ENCODE measurements at places on chromosomes 3 and 15.

DNA sequence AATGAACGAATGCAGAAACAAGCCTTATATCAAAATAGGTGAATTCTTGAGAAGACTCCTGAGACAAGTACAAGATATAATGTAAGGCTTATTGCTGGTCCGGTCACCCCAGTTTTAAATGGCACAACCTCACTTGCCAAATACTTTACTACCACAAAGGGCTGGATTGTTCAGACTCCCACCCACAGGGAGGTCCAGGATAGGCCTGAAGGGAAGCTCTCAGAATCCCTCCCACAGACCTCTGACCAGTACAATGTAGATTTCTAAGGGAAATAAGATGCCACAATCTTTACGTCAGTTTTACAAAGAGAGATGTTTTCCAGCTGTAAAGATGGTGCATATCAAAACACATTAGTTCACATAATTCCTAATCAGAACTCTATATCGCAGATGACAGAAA is 577.7 kb upstream of the ADAMTS9 start:
- peaks cover 16% of the 10 kb centered on the region for H3K4me1 ChIP-seq
- H3K27ac ChIP-seq: no peak overlapping the region
- no peaks in the 10 kb centered on the region for H3K36me3 ChIP-seq
- DNase-seq: no peak

DNA sequence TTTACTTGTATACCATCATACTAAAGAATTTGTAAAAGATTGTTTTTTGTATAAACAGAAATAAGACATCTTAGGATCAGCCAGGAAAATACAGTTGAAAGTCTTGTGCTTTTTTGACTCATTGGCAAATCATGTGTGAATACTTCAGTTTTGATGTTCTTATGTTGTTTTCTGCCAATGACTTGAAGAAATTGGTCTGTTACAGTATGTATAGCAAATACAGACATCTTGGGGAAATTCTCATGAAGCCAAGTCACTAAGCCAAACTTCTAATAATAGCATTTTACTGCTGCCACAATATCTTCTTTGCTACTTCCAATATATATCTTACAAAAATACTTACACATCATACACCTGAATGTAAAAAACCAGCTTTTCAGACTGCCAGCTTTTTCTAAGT is 83.2 kb downstream of the DZIP3 start:
- H3K27me3 ChIP-seq: no peaks in the 10 kb centered on the region
- no peak overlapping the region for H3K4me3 ChIP-seq
- H3K4me1 ChIP-seq: no peaks in the 10 kb centered on the region
- H3K36me3 ChIP-seq: peaks cover 1% of the 10 kb centered on the region
- no peak for DNase-seq
- H3K27ac ChIP-seq: no peak overlapping the region

GRCh38 chr15:41675337-41675736 is 15.1 kb downstream of the MGA start:
- no peaks in the 10 kb centered on the region for H3K36me3 ChIP-seq
- H3K4me1 ChIP-seq: no peaks in the 10 kb centered on the region
- no peak overlapping the region for H3K27ac ChIP-seq
- DNase-seq: no peak

- H3K27me3 ChIP-seq: no peaks in the 10 kb centered on the region
- H3K36me3 ChIP-seq: no peaks in the 10 kb centered on the region
- DNase-seq: no peak
- no peak overlapping the region for H3K4me3 ChIP-seq
Measured at GRCh38 chr3:186342197-186342596, 19.8 kb downstream of the DGKG start.

DNA sequence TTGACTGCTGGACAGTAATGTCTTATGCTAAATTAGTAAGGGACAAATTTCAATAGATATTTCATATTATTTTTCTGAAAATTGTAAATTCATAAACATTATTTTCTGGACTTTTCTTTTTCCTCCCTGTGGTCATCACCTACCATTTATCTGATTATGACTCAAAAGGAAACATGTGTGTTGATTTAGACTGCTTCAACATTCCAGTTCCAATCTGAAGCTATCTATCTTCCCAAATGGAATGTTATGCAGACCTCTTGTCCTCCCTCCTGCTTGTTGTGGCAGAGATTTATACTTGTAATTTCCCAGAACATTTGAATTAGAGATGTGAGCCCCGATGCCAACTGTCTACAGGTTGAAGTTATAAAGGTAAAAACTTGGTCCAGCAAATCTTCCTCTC is 803.4 kb downstream of the TUSC7 start:
- no peak overlapping the region for H3K4me3 ChIP-seq
- no peaks in the 10 kb centered on the region for H3K36me3 ChIP-seq

- H3K27ac ChIP-seq: no peak overlapping the region
- H3K27me3 ChIP-seq: no peaks in the 10 kb centered on the region
- no peak for DNase-seq
Measured at GRCh38 chr3:171199473-171199829, 172.9 kb upstream of the SLC2A2 start.

DNA sequence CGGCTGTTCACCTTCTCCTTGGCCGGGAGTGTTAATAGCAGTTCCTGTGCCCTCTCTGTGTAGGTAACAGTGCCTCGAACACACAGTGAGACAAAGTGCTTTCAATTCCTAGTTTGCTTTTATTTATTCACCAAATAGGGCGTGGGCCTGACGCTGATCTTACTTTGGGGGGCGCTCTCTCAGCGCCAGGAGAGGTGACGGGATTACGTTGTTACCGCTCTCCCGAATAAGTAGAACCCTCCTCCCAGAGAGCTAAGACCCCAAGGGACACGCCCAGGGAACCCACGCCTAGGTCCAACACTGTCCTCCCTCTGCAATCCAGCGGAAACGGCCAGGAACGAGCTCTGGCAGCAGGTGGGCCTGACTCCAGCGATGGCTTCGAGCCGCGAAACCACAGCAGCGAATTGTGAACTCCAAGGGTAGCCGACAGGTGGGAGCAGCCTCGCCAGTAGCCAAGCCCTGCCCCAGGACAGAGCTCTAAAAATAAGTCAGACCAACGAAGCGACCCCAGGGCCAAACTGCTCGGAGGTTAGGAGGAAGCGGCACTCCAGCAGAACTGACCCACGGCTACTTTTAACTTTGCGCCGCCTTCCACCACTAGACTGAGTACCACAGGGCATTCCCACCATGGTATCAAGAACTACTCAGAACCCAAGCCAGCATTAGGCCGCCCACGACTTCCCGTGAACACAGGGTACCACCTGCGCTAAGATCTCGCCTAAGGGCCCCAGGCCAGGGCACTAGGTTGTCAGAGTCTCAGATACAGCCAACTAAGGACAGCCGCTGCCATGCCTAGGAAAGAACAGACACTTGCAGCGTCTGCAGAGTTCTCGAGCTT is 1.6 kb upstream of the SIN3A start:
- peaks cover 1% of the 10 kb centered on the region for H3K27me3 ChIP-seq
- peaks cover 5% of the 10 kb centered on the region for H3K4me1 ChIP-seq
- DNase-seq: peak; percentile 58
- peak overlapping the region; percentile 94 for H3K27ac ChIP-seq

GRCh38 chr3:187856555-187856954 is 111.3 kb upstream of the BCL6 start:
- no peak for DNase-seq
- H3K27ac ChIP-seq: no peak overlapping the region
- no peaks in the 10 kb centered on the region for H3K4me1 ChIP-seq
- no peaks in the 10 kb centered on the region for H3K36me3 ChIP-seq
- H3K27me3 ChIP-seq: no peaks in the 10 kb centered on the region
- no peak overlapping the region for H3K4me3 ChIP-seq
